ENCODE measurements at places on chromosomes 12 and 14.

DNA sequence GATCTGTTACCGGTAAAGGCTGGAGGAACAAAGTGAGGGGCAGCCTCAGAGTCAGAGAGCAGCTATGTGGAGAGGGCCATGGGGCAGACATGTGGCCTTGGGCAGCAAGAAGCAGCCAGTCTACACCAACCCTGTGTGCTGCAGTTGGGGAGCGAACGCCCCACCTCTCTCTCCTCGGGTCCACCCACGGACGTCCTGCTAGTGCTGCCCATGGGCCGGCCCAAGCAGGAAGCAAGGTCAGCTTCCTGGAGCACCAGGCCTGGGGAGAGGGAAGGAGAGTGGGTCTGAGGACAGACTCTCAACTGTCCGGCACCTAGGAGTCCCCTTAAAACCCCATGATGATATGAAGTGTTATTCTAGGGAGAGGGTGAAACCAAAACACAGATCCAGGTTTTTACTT, 254.8 kb upstream of the FKBP4 start:
- no peak for DNase-seq

- no peak for DNase-seq
These were observed 26.2 kb upstream of the TCL1B start for GRCh38 chr14:95659990-95660385.

DNA sequence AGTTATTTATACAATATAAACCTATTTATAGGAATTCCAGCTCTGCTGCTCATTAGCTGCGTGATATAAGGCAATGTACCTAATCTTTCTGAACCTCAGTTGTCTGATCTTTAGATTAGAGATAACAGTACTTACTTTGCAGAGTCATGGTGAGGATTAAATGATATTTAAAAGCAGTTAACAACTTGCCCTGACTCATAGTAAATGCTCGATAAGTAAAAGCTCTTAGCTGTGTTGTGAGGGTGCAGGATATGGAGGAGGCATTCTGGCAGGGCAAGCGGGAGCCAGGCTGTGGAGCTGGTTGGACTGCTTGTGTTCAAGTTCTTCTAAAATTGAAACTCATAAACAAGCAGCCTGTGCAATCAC, 140.0 kb upstream of the PRICKLE1 start:
- DNase-seq = no peak

- DNase-seq = no peak
These were observed 205.4 kb downstream of the RASSF9 start for GRCh38 chr12:85630851-85631250.

GRCh38 chr14:55094292-55095157, 34.5 kb upstream of the LGALS3 start:
- DNase-seq = peak; percentile 96

DNA sequence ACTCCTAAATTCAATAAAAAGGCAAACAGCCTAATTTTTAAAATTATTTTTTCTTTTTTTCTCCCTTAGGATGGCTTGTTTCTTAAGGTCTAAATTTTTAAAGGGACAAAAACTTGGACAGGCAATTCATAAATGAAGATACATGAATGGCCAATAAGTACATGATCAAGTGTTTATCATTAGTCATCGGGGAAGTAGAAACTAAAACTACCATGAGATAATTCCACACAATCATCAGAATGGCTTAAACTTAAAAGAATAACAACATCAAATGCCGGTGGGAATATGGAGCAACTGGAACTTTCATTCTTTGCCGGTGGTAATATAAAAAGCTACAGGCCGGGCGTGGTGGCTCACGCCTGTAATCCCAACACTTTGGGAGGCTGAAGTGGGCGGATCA, 29.1 kb downstream of the MOK start:
- DNase-seq = no peak

DNA sequence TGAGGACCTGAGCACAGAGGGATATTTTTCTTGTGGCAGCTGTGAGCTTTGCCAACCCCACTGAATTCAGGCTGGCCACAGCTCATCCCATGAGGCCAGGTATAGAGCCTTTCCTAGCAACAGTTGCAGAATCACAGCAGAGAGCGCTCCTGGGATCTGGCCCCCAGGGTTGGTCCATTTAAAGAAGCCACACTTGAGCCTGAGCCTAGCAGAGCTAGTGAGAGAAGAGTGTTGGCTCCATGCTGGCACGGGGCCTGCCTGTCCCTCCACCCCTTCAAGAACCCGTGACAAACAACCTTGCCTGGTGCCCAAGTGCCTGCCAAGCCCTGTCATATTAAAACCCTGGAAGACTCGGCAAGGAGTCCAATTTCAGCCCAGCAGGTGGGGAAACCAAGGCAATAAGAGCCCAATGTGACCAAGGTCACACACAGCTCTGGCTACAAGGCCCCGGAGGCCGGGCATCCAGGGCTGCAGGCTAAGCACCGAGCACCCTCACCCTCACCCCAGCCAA, 91.6 kb downstream of the LRRC74A start:
- DNase-seq = peak; percentile 96

- no peak for DNase-seq
These were observed 89.3 kb upstream of the ALX1 start for GRCh38 chr12:85190728-85191127.

- DNase-seq = no peak
These were observed 30.1 kb upstream of the PNMA1 start for GRCh38 chr14:73744175-73744867.

DNA sequence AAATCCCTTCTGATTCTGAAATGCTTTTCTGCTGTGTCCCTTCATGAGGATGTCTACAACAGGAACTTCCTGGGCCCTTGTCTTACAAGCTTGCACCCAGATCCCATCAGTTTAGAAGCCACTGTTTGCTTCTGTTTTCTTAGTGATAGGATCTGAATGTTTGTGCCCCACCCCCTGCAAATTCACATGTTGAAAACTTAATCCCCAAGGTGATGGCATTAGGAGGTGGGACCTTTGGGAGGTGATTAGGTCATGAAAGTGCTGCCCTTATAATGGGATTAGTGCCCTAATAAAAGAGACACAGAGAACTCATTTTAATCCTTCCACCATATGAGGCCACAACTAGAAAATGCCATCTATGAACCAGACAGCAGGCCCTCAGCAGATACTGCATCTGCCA, 36.0 kb upstream of the GNPNAT1 start:
- DNase-seq = no peak

- no peak for DNase-seq
These were observed 15.0 kb upstream of the DTX1 start for GRCh38 chr12:113041560-113041959.

DNA sequence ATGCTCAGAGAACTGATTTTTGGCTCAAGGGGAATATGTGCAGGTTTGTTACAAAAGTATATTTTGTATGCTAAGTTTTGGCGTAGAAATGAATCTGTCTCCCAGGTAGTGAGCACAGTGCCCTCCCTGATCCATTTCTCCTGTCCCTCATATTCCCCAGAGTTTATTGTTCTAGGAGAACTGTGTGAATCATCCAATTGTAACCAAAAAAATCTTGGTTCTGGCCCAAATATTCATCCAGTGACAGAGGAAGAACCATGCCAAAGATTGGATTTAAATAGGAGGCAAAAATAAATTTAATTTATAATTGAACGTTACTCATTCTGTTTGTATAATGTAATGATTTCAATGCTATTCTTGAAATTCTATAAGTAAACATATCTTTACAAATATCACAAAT, 4.8 kb downstream of the CATSPERB start:
- no peak for DNase-seq

- DNase-seq = no peak
These were observed 56.3 kb downstream of the SETD3 start for GRCh38 chr14:99424306-99424877.

- no peak for DNase-seq
These were observed 6.2 kb upstream of the DYRK4 start for GRCh38 chr12:4555804-4556203.

- DNase-seq = no peak
These were observed 815.8 kb downstream of the BCL11B start for GRCh38 chr14:98456231-98456630.

DNA sequence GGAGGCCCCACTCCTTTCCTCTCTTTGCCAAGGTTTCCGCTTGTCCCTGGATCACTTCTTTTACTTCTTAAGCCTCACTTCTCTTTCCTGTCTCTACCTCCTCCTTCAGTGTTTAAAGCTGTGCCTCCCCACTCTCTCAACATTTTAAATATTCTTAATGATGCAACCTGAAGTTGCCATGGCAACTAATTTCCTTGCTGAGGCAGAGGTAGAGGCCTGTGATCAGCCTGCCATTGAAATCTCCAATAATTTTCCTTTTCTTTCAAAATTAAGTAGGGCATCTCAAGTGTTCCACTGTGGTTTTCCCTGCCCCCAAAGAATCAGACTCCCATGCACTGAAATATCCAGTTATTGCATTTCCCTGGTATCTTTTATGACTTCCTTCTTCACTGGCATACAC, 108.6 kb upstream of the VRK1 start:
- DNase-seq = peak; percentile 53

DNA sequence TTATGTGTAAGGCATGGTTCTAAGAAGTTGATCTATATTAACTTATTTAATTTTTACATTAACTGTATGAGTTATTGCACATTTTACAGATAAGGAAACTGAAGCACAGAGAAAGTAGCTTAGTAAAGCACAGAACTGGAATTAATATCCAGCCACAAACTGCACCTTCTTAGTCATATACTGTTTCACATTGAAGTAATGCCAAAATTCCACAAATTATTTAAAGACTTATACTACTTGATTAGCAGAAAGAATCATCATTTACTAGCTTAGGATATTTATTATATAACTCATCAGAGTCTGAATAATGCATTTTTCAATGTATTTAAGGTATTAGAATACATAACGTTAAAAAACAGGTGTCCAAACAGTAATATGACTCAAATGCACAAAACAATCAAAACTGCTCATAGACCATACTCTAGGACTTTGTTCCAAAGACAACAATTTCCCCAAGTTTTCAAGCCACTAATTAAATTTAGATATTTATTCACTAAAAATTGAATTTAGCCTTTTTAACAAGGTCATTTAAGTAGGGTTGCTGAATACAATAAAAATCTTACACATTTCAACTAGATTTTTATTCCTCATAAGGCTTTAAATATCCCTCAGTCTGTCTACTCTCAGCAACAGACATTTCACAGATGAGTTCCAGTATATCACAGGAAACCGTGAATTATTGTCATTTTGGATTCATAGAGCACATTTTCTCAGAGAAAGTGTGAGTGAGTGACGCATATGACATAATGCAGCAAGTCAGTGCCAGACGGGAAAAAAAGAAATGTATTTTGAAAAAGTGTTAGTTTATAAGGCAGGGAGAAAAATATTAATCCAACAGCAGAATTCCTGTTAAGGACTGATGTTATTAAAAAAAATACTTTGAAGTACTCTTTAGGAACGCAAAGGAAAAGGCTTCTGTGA, 782.5 kb downstream of the TMTC2 start:
- DNase-seq = no peak

DNA sequence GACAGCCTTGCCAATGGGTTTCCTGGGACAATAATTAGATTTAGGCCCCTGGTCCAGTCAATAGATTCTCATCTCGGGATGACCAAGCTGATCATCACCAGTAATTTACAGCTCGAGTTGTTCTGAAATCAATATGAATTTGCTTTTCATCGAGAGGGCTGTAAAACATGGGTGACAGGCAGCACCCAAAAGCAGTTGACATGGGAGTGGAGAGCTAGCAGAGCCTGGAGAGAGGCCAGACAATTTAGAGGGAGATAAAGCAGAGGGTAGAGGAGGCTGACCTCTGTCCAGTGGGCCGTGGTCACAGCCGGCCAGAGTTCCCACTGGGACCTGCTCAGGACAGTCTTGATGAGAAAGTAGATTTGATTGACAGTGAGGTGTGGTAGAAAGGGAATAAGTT, 157.3 kb downstream of the ASCL4 start:
- DNase-seq = no peak

GRCh38 chr14:30940886-30941285, 66.5 kb downstream of the COCH start:
- no peak for DNase-seq

- no peak for DNase-seq
These were observed 17.4 kb downstream of the CNOT2 start for GRCh38 chr12:70260646-70261045.

GRCh38 chr12:20269337-20270067, 98.8 kb upstream of the PDE3A start:
- DNase-seq = no peak

- peak; percentile 39 for DNase-seq
These were observed 20.9 kb downstream of the RASAL1 start for GRCh38 chr12:113114447-113115178.

- DNase-seq = no peak
These were observed 9.4 kb downstream of the COX16 start for GRCh38 chr14:70350078-70350477.
